ENCODE measurements at places on chromosomes 11 and 22.
A peak's percentile ranks its signal among the peaks of the same experiment; 100 is the strongest.

DNA sequence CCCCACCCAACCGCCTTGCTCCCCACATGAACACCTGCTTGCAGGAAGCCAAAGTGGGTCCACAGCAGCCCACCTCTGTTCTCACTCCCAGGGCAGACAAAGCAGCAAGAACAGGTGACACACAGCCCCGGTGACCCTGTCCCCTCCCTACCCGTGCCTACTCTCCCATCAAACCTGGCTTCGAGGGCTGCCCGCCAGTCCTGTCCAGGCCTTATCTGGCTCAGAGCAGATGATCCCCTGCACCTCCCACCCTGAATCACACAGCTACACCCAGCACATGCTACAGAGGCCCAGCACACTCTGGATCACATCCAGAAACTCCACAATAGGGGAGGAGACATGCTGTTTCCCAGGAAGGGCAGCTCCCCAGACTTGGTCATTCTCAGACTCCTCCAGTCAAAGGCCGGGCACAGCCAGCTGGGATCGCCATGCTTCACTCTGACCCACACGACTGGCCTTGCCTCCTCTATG, 6.2 kb upstream of the RGL4 start:
- DNase-seq = no peak

- DNase-seq = no peak
Measured at GRCh38 chr11:13357232-13357631, 79.6 kb downstream of the BMAL1 start.

DNA sequence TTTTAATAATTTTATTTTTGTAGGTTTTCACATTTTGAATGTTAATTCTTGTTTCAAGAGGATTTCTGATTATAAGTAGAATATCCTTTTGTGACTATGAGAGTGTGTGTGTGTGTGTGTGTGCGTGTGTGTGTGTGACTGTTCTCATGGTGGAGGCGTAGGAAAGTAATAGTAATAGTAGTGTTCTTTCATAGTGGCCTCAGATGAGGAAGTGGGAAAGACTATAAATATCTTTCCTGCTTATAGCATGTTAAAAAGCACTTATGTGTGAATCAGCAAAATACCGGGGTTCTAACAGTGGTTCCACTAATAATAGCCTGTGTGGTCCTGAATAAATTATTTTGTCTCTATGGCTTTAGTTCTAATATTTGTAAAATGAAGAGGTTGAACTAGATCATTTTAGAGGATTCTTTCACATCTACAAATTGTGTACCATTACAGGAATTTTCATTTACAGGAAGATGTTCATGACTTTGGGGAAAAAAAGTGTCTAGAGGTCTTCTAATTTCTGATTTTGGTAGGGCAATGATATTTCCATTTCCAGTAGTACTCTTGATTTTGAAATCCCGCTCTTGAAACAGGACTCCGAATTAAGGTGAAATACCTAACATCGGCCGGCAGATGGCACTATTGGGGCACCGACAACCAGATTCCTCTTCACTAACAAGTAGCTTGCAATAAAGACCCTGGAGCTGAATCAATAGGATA, 29.9 kb upstream of the OR10G7 start:
- peak; percentile 28 for DNase-seq

DNA sequence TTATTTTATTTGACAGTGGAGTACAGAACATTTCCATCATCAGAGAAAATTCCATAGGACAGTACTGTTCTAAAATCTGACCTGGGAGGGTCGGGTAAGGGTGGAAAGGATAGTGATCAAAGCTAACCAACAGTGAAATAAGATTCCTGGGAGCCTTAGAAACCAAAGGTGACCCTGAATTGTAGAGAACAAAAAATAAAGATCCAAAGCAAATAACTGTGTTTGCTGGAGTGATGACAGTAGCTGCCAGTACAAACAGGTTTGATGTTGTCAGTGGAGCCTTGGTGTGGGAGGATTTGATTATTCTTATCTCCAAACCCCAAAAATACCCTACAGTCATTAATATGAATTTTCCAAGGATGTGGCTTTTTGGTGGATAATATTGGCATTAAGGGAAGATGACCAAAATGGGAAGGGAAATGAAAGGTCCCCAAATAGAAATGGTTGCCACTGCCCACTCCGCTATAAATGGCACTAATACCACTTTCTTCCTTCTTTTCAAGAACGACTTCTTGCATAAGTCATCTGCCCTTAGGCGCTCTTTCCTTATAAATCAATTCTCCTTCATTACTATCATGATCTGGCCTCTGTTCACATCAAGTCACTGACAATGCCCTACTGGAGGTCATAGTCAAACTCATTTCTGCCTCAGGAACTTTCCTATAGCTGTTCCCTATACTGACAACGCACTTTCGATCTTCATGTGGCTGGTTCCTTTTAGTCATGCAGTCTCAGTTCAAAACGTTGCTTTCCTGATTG, 44.4 kb downstream of the EHF start:
- no peak for DNase-seq

- DNase-seq = no peak
Measured at GRCh38 chr22:40709752-40710413, 30.6 kb downstream of the MCHR1 start.

DNA sequence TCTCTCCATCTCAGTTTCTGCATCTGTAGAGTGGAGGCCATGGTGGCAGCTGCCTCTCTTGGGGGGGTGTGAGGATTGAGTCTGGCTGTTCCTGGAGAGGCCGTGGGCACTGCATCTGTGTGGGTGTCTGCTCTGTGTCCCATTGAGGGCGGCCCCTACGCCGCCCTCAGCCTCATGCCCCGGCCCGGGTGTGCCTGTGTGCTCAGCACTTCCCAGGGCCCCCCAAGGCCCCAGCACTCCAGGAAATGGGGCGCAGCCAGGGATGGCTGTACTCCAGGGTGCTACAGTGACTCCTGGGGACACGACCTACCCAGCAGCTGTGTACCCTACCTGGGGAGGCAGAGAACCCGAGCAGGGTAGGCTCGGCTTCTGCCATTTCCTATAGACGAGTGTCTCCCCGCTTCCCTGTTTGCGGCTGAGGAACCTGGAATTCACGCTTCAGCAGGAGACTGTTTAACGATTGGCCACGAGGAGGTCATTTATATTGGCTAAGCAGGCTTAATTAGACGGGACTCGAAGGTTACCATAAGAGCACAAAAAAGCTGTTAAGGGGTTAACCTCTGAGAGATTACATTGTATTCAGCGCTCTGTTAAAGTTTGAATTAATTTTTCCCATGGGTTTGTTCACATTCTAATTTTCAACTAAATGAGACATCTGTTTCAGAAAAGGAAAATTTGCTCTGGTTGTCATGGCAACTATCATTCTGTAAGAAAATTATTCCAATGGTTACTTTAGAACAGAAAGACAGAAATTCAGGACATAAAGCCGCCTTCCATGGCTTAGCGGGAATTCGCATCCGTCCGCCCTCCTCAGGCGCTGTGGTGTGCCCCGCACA, 76.4 kb downstream of the MPPED1 start:
- no peak for DNase-seq

- DNase-seq = no peak
Measured at GRCh38 chr11:112841729-112842128, 119.5 kb upstream of the NCAM1 start.

- no peak for DNase-seq
Measured at GRCh38 chr11:73308961-73309919, 1.2 kb downstream of the ARHGEF17 start.

- peak; percentile 28 for DNase-seq
Measured at GRCh38 chr11:35615921-35616900, 2.0 kb upstream of the FJX1 start.

DNA sequence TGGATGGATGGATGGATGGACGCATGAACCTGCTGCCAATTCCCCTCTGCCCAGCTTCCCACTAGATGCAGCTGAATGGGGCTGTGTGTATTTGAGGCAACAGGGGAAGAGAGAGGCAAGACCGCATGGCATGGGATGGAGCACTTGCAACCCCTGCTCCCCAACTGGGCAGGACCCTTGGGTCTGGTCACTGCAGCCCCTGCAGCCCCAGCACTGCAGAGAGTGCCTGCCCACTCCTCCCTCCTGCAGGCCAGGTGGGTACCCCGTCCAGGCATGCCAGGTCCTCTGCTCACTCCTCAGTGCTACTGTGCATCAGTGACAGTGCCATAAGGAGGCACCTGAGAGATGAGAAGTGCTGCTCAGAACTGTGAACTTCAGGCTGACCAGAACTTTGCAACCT, 40.3 kb downstream of the OSBPL5 start:
- DNase-seq = no peak

- no peak for DNase-seq
Measured at GRCh38 chr22:26393929-26394328, 35.1 kb upstream of the ASPHD2 start.

DNA sequence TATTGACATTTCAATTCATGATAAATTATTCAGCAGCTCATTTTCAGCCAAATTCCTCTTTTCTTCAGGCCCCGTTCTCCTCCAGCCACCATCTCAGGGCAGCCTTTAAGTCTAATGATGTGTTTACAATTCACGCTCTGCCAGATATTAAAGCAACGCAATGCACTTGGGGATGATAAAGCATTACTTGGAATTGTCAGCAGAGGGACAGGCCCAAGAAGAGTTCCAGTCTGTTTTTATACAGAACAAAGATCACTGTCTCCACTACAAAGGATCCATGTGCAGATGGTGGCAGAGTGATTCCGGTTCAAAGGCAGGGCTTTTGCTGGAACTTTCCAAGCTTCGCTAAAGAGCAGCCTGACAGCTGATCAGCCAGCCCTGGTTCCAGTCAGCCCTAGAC, 13.6 kb upstream of the GALNT18 start:
- no peak for DNase-seq

GRCh38 chr11:35518766-35519165, 6.7 kb downstream of the PAMR1 start:
- no peak for DNase-seq

GRCh38 chr22:38292694-38293093, 19.9 kb upstream of the TMEM184B start:
- no peak for DNase-seq

- no peak for DNase-seq
Measured at GRCh38 chr11:111846636-111847035, 24.7 kb downstream of the ALG9 start.

- no peak for DNase-seq
Measured at GRCh38 chr22:38290347-38290746, 17.5 kb upstream of the TMEM184B start.

DNA sequence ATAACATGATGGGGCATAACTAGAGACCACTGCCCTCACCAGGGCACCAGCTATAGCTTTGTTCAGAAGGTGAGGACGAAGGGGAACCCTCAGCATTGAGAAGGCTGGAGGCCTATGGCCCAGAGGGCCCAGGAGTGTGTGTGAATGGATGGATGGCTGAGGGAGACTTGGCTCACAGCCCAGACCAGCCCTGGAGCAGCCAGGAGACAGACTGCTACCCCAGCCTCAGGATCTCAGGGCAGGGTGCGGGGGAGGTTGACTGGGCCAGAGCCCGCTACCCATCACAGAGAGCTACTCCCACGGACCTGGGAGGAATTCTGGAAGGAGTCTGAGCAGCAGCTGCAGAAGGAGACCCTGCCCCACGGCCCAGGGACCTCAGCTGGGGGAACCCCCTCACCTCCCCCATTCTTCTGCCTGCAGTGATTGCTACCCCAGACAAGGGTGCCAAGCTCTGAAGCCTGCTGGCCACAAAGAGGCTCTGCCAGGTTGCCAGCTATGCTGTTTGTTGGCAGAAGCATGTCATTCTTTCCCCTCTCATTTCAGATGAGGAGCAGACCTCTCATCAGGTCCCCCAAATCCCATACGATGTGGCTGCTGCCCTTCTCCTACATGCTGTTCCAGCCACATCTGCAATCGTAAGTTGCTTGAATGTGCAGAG, 5.4 kb upstream of the CSDC2 start:
- DNase-seq = no peak

DNA sequence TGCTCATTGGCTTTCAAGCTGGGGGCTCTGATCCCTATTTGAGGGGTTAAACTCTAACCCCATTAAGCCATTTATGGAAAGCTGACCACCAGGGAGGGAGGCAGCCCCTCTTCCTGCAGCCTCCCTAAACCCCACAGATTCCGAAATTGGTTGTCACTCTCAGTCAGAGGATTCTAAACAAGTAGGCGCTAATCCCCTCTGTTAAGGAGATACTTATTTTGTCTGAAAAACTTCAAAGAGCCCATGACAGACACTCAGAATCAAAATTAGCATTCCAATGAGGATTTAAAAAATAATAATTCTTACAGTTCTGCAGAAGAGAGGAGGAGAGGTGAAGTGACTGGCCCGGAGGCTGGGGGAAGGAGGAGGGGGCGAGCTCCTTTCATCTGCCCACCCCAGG, 69.7 kb upstream of the LMO1 start:
- no peak for DNase-seq

GRCh38 chr22:24978308-24978707, 25.8 kb downstream of the KIAA1671 start:
- no peak for DNase-seq

- DNase-seq = no peak
Measured at GRCh38 chr22:19802001-19802893, 41.7 kb downstream of the TBX1 start.

DNA sequence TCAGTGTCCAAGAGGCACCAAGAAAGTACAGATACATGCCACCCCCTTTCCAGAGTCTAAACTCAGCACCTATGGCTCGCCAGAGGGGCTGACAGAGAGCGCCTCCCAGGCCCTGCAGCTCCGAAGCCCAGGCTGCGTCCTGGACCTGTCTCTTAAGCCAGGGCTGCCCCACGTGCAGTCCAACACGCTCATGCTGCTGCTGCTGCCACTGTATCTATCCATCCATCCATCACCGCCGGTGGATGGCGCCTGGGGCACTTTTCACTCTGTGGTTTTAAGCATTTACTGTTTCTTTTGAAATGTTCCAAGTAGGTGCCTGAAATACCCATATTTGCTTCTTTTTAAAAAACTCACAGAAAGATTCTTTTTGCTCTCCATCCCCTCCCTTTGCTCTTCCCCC, 41.8 kb downstream of the MACROD1 start:
- DNase-seq = no peak

GRCh38 chr11:68430801-68431200, 29.8 kb upstream of the PPP6R3 start:
- DNase-seq = no peak
